ENCODE measurements at places on chromosomes 11 and 22. TPM values are rescaled to one million over a fixed set of nuclear protein-coding genes. Genes with fewer than 3 reads are reported as not detected.

GRCh38 chr22:37088750-37089408 lies 20.6 kb downstream of the TMPRSS6 start:
- DNase-seq: no peak

APOL1 gene
- total RNA-seq: 0.13 TPM

DNA sequence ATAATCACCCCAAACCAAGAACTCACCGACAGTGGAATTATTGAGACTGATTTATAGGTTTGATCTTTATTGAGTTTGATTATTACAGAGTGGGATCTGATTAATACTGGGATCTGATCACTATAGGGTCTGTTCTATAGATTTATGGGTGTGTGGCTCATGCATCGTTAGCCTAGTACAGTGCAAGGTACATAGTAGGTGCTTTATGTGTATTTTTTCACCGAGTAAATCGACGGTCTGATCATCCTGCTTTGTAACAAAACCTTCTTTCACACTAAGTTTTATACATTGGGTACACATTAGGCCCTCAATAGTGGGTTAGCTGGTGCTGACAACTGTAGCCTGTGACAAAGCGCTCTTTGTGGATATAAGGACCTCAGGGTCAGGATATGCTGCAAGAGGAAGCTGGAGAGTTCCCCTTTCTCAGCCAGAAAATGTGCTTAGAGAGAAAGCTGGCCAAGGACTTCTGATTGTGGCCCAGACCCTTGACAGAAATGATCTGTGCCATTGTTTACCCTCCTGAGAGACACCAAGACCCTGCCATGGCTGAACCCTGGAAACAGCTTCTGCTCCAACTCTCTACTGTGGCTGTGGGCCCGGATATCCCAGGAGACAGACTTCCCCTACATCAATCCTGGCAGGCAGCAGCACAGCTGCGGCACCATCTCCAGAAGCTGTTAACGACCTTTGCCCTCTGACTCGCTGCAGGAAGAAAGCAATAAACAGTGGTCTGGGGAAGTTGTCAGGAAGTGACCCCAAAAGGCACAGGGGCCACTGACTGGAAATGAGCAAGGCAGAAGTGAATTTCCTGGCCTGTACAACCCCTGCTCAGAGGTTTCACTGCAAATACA lies 16.1 kb upstream of the TPP1 start:
- peak; percentile 31 for DNase-seq

DNA sequence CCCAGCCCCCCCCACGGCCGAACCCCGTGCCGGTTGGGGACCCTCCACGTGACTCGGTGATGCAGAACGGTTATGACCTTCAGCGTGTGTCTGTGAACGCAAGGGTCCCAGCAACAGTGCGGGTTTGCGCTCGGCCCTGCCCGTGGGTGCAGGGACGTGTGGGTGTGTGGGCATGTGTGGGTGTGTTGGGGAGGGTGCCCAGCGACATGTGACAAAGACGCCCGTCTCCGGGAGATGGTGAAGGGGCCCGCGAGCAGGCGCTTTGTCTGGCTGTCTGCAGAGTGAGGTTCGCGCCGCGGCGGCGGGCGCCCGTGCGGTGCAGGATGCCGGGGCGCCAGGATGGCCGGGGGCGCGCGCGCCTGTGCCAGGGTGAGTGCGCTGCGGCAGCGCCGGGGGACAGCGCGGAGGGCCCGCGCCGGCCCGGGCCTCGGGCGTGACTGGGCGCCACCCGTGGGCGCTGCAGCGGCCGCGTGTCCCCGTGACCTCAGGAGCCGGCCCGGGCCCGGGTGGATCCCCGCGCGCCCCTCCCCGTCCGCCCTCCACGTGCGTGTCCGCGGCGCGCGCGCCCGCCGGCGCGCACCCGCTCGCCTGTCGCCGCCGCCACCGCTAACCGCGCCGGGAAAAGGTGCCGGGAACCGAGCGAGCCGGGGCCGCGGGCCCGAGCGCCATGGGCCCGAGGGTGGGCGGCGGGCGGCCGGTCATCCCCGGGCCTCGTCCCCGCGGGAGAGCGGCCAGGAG lies at the start of gene LRFN4:
Gene LRFN4, plus strand, starts transcription at position 569 of the 738 bp plus-strand sequence. CDS start 681 bp downstream, outside the sequence.
- DNase-seq: no peak

KRTAP5-1 gene
- total RNA-seq: not detected

DNA sequence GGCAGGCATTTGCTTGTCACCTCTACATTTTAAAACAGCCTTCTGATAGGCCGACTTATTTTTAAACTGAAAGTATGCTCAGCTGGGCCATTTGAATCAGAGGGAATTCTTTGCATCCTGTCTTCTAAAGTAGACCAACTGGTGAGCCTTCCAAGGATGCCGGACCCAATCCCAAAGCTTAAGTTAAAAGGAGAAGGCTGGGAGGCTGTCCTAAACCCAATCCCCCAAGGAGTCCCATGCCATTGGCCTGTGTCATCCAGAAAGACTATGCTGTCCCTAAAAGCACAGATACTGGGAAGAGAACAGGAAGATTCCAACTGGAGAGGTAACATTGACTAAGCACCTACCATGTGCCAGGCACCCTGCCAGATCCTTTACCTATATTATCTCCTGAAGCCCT lies 18.0 kb downstream of the TENM4 start:
- no peak for DNase-seq

DNA sequence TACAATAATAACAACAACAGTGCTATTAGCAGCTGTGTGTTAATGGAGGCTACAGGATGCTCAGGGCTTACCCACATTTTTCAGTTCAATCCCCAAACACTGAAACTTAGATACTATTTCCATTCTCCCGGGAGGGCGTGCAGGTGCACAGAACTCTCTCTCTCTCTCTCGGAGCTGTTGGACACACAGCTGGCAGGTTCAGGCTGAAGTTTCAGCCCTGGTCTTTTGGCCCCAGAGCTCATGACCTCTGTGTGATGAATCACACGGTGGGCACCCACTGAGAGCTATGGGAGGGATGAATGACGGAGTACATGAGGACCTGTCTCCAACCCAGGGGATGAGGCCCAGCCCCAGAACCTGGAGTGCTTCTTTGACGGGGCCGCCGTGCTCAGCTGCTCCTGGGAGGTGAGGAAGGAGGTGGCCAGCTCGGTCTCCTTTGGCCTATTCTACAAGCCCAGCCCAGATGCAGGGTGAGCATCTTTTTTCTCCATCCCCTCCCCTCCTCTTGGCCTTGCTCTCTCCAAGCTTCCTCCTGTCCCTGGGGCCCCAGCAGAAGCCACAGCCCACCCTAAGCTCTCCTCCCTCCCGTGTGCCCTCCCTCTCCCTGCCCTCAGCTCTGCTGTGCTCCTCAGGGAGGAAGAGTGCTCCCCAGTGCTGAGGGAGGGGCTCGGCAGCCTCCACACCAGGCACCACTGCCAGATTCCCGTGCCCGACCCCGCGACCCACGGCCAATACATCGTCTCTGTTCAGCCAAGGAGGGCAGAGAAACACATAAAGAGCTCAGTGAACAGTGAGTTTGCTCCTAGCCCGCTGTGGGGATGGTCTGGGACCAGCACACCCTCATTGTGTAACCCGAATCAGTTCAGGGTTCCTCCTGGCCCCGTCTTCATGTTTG lies 16.9 kb downstream of the CSF2RB start:
- peak; percentile 18 for DNase-seq

DLG2 gene
- 8.2 TPM for total RNA-seq

DNA sequence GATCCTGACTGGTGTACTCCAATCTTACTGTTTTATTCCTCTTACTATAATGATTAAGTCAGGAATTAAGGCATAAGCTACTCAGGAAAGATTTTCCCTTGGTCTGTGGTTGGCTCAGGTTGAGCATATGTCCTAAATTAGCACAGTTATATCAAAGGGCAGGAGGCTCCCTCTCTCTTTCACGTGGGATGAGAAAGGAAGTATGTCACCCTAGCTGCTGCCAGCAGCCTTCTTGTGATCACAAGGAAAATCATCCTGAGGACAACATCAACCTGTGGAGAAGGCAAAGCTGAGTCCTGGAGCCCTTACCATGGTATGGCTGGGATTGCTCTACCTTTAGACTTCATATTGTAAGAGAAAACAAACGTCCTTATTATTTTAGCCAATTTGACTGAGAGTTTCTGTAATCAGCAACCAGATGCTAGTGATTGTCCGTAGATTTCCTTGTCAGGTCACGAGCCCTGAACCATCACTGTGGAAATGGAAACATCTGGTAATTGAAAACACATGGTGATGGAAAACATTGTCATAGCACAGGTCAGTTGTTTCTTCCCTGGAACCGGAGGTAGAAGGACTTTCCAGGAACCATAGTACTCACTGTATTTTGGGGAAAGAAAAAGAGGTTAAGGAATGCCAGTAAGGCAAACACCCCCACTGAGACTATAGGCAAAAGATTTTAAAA lies 40.6 kb upstream of the DEUP1 start:
- no peak for DNase-seq

- no peak for DNase-seq
These were observed 38.3 kb upstream of the CXCR5 start for GRCh38 chr11:118845369-118845768.

GRCh38 chr22:43600265-43600664 lies 188.5 kb downstream of the MPPED1 start:
- DNase-seq: peak; percentile 48

DNA sequence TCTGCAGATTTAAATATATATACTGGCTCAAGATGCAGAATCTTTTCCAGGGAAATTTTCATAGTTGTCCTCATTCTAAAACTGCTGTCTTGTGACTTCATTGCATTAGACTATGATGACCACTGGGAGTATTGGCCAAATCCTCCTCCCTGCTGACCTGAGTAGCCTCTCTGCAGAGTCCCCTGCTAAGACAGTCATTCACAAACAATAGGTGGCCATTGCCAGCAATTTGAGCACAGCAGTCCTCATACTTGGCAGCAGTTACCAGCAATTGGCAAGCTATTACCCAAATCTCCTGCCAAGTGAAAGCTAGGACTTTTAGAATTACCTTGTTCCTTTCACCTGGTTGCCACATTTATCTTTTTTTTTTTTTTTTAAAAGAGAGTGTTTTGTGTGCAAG lies 325.8 kb downstream of the FAT3 start:
- peak; percentile 80 for DNase-seq

JAML gene
- 0.35 TPM for total RNA-seq

Measured in H9 (cell line).